Stimulated activated CD4-positive, alpha-beta T cell treated with anti-CD3 and anti-CD28 coated beads, Interleukin-2, amount 100 ng/mL, for 4 hours (primary cell): ENCODE measurements at places on chromosomes 11 and 22.

GRCh38 chr22:39426380-39427043 is 26.9 kb downstream of the TAB1 start:
- no peak for DNase-seq

DNA sequence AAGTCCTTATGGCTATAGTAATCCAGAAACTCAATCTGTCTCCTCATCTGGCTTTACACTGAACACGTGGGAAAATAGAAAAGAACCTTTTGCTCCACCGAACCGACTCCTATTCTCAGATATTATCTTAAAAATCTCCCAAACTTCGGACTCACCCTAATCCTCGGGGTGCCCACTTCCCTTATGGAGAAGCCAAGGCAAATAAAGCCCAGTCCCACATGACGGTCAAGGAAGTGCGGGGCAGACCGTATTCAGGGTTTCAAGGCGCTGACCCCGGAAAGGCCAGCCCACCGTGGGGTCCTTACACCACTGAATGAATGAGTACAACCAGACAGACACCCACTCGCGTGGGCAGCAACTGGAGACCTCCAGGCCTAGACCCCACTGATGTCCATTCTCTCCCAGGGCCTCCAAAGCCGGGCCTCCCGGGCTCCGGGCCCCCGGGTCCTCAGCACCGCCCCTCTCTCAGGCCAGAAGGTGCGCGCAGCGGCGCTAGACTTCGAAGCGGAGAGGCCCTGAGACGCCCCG is 489 bp downstream of the NUP98 start:
- DNase-seq, result no peak

GRCh38 chr11:68215087-68215445 is 2.0 kb upstream of the KMT5B start:
- peak; percentile 42 for DNase-seq

- no peak for DNase-seq
Observed at GRCh38 chr11:9516113-9516512, 55.3 kb downstream of the ZNF143 start.

DNA sequence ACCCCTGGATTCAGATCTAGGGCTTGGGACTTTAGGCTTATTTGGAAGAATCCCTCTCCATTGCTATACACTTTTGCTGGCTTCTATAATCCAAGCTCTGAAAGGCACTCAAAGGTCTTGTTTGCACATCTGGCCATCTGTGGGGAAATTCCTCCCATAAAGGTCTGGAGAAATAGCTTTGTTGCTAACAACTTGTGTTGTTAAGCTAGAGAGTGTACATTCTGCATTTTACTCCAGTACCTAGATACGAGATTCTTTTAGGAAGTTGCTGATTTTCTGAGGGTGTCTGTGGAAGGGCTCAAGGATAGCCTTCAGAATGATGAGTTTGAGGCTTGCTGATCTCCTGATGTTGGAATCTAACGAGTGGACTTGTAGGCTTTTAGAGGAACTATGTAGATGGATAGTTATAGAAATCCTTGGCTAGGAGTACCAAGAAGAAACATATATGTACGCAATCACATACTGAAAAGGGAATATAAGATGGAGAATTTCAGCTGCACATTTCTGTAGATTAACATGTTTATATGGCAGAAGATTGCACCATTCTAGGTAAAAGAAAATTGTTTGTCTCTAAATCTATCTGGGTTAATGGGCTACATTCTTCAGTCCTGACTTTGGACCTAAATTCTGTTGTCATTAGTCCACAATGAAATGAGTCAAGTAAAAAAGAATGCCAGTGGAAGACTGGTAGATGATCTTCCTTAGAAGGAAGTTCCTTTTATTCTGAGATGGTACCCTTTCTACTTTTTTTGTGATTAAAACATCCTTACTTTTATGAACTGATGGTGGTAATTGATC is 51.0 kb downstream of the UBASH3B start:
- DNase-seq, result no peak

DNA sequence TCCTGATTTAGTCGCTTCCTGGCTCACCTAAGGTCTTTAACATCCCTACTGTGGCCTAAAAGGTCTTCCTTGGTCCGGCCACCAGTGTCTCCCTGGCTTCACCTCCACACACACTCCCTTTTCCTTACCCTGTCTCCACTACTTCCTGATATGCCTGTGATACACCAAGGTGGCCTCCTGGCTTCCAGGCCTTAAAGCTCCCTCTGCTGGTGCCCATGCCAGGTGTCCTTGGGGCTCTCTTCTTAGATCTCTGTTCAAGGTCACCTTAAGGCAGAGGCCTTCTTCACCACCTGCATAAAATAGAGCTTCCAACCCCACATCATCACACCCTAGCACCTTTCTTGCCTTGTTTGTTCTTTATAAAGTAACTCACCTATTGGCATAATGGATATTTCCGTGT is 787.7 kb downstream of the NTM start:
- no peak for DNase-seq

DNA sequence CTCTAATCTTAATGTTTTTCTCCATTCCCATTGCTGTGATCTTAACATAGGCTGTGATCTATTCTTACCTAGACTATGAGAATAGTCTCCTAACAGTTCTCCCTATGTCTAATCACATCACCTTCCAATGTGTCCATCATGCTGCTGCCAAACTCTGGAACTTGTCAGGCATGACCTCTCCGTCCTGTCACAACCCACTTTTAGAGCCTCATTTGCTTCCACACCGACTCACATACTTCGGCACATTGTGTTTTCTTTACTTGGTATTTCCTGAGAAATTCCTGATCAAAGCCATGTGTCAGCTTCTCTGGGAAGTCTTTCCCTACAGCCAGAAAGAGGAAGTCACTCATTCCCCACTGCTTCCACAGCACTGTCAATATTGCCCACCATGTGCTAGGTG is 40.5 kb upstream of the BIRC3 start:
- DNase-seq, result no peak

- no peak for DNase-seq
Observed at GRCh38 chr22:27253108-27253902, 548.3 kb downstream of the MN1 start.

- DNase-seq, result no peak
Observed at GRCh38 chr11:12225046-12225739, 114.8 kb downstream of the MICAL2 start.

- DNase-seq, result no peak
Observed at GRCh38 chr22:50621356-50621880, 6.5 kb downstream of the ARSA start.

GRCh38 chr11:1233351-1234053 is 10.6 kb downstream of the MUC5B start:
- no peak for DNase-seq

DNA sequence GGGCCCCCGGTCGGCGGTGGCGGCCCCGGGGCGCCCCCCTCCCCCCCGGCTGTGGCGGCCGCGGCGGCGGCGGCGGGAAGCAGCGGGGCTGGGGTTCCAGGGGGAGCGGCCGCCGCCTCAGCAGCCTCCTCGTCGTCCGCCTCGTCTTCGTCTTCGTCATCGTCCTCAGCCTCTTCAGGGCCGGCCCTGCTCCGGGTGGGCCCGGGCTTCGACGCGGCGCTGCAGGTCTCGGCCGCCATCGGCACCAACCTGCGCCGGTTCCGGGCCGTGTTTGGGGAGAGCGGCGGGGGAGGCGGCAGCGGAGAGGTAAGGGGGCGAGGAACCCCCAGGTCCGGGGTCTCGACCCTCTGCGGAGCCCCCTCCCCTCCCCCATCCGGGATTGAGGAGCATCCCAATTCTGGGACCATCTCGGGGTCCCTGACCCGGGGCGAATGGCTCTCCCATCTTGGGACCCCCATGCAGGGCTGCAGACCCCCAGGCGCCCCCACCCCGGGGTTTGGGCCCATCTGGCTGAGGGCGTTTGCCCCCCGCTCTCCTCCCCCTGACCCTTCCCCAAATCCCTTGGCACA is 431 bp downstream of the KMT2A start:
- DNase-seq, result peak; percentile 30

- no peak for DNase-seq
Observed at GRCh38 chr11:123590296-123590912, 64.0 kb downstream of the SCN3B start.

- no peak for DNase-seq
Observed at GRCh38 chr11:111450480-111451320, 61.5 kb downstream of the BTG4 start.

DNA sequence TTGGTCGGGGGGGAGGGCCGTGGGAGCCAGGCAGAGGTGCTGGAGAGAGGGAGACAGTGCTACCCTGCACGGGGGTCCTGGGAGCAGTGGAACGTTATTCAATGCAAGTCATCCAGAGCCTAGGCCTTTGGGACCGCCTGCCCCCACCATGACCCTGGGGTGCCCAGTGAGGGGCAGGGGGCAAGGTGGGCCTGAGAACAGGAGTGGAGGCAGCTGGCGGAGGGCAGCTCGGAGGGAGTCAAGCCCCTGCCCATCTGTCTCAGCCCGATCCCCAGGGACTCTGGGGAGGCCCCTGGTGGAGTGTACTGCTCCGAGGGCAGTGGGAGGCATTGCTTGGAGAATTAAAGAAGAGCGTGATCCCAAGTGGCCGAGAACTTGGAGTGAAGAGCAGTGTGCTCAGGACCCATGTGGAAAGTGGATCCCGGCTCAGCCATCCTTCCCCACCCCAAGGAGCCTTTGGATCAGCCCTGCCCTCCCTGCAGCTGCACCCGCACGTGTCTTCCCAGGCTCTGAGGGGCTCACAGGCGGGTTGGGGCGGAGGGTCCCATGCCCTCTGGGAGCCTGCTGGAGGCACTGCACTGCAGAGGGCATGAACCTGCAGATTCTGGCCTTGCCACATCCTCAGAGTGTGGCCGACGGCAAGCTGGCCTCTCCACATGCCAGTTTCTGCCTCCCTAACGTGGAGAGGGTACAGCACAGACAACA is 34.0 kb upstream of the SMIM38 start:
- DNase-seq, result no peak

DNA sequence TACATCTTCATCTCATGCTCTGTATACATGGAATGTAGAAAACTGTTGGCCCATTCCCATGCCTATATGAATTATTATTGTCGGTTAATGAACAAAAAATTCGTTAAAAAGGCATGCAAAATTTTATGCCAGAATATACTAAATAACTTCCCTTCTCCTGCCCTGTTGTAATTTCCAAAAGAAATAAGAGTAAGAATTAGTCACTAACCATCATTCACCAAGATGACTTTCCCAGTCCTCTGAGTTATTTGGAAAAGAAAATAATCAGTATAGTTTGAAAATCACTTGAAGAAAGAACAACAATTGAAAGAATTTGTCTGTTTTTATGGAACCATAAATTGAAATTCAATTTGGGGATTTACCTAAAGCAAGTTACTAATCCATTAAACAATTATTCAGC is 1149.1 kb upstream of the RAG2 start:
- no peak for DNase-seq

GRCh38 chr11:113855803-113856202 is 19.6 kb downstream of the USP28 start:
- no peak for DNase-seq

DNA sequence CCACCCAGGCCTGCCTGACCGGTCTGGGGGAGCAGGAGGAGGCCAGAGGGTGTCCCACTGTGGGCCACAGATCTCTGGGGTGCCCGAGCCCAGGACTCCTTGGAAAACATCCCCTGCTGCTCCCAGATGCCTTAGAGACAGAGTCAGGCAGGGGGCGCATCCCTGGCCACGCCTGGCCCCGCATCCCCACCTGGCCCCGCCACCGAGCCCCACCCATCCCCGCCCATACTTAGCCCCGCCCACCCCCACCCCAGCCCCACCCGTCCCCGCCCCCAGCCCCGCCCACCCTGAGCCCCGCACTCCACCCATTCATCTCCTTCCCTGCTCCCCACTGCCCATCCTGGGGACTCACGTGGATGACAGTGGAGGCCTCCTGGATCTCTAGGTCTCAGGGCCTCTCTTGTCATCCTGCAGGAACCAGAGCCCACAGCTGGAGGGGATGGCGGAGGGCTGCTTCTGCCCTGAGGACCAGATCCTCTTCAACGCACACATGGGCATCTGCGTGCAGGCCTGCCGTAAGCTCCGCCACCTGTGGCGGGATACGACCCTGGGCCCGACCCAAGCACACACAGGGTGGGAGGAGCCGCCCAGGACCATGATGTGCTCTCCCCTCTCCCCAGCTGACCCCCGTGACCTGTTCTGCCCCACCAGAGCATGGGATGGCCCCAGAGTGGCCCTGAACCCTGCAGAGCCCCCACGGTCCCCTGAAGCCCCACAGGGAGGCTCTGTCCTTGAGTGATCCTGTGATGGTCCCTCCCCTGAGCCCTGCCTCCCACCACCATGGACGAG is 33.6 kb downstream of the MUC5B start:
- DNase-seq, result no peak

DNA sequence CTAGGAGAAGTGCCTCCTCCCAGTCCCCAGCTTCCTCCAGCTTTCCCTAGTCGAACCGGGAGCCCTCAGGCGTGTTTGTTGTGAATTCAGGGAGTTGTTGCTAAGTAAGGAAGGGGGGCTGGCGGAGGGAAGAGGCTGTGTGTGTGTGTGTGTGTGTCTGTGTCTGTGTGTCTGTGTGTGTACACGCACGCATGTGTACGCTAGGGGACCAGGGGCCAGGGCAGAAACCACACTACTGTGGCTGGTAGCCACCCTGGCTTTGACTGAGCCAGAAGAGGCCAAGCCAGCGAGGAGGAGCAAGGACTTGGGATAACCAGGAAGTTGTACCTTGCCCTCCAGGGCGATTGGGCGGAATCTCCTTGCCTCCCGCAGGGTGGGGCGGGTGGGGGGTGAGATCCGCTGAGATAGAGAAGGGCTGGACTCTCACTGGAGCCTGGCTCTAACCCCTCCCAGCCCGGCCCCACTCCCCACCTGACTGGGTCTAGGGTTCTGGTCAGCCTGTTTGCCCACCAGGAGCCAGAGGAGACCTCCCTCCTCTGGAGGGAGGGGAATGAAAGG is 7.5 kb downstream of the BCL9L start:
- DNase-seq, result no peak

DNA sequence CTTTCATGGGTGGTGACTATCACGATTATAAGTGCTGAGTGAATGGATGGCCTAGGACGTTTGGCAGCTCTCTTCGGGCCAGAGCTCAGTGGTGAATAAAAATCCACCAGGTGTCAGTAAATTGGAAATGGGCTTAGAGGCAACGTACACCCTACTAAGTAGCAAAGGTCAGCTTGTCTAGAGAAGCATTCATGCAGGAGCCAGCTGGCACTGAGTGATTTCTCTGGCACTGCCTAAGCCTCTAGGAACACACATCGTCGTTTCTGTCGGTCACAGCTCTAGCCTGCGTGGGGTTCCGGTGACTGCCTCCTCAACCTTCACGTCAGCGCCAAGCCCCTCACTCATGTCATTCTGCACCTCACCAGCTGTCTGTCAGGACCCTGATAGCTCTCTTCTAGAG is 192.4 kb upstream of the NTM start:
- no peak for DNase-seq

DNA sequence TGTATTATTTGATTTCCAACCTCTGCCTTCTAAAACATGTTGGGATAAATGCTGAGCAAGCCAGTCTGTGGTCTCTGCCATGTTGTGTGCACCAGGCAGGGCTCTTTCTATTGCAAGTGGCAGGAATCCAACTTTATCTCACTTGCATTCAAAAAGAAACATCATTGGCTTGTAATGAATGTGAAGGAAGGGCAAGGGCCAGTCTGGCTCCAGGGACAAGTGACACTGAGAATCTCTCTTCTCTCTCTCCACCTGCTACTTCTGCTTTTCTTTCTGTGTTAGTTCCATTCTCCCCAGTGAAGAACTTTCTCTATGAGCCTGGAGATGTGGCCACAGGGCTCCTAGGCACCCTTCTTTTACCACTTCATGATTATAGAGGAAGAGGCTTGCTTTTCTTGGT is 329.9 kb upstream of the NCAM1 start:
- no peak for DNase-seq

GRCh38 chr11:63663809-63664208 is 7.4 kb downstream of the ATL3 start:
- no peak for DNase-seq
